ENCODE measurements at places on chromosomes 1 and 21.

DNA sequence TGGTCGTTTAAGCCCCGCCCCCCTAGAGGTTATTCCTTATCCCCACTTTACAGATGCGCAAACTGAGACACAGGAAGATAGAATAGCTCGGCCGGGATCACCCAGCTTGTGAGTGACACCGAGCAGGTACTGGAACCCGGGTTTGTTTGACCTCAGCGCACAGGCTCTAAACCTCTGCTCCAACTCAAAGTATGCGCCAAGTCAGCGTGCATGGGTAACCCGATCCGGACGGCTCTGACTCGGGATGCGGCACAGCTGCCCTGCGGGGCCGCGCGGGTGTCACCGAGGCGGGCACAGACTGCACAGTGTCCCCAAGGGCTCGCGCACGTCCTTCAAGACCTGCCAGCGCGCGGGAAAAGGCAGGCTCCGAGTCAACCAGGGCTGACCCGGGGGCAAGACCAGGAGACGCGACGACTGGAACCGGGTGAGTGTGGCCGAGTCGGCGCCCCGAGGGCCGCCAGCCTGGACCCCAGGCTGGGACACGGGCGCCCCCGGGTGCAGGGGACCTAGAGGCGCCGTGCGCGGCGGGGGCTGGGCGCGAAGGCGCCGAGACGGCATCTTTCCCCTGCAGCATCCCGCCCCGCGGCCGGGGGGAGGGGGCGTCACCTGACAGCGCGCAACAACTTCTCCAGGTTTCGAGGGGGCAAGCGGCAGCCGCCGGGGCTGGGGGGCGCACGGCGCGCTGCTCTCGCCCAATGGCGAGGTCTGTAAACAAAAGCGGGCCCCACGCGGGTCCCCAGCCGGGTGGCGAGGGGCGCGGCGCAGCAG is 101.9 kb upstream of the SOD1 start:
- peaks cover 49% of the 10 kb centered on the region for H3K27me3 ChIP-seq
- peaks cover 18% of the 10 kb centered on the region for H3K4me1 ChIP-seq
- no peaks in the 10 kb centered on the region for H3K36me3 ChIP-seq
- peak overlapping the region; percentile 67 for H3K4me3 ChIP-seq

DNA sequence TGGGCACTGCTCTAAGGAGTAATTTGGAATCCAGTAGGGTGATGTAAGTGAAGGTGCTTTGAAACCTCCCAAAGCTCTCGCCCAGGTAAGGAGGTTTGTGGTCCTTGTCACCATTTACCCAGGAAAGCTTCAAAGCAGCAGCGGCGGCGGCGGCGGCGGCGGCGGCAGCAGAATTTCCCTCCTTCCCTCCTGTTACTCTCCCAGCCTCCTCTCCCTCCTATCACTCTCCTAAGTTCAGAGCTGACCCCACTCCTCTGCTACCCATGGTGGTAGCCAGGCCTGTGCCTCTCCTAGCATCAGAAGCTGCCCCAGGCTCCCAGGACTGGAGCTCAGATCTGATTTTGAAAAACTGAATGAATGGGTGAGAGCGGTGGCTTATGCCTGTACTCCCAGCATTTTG is 60.7 kb downstream of the ACBD3 start:
- DNase-seq, result no peak
- H3K27ac ChIP-seq, result no peak overlapping the region
- H3K27me3 ChIP-seq, result no peaks in the 10 kb centered on the region
- H3K36me3 ChIP-seq, result no peaks in the 10 kb centered on the region
- H3K4me3 ChIP-seq, result no peak overlapping the region

DNA sequence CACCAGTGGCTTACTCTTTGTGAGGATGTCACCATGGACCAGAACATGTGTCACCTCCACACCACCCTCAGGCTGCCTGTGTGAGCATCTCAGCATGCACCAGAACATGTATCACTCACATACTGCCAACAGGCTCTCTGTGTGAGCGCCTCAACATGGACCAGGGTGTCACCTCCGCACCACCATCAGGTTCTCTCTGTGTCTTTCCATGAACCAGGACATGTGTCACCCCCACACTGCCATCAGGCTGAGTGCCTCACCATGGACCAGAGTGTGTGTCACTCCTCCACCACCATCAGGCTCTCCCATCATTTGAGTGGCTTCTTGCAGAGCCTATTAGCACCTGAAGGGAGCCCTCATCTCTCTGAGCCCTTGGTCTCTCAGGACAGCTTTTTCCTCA is 125.2 kb downstream of the ZNF648 start:
- no peak overlapping the region for H3K27ac ChIP-seq
- no peaks in the 10 kb centered on the region for H3K27me3 ChIP-seq
- no peaks in the 10 kb centered on the region for H3K36me3 ChIP-seq

- no peaks in the 10 kb centered on the region for H3K36me3 ChIP-seq
- H3K4me1 ChIP-seq, result no peaks in the 10 kb centered on the region
- DNase-seq, result no peak
- no peak overlapping the region for H3K4me3 ChIP-seq
- H3K27ac ChIP-seq, result no peak overlapping the region
Observed at GRCh38 chr1:64839261-64839660, 94.4 kb downstream of the RAVER2 start.

GRCh38 chr1:97983126-97983525 is 62.3 kb upstream of the DPYD start:
- no peaks in the 10 kb centered on the region for H3K36me3 ChIP-seq
- H3K27me3 ChIP-seq, result no peaks in the 10 kb centered on the region
- H3K4me1 ChIP-seq, result no peaks in the 10 kb centered on the region
- no peak overlapping the region for H3K27ac ChIP-seq

DNA sequence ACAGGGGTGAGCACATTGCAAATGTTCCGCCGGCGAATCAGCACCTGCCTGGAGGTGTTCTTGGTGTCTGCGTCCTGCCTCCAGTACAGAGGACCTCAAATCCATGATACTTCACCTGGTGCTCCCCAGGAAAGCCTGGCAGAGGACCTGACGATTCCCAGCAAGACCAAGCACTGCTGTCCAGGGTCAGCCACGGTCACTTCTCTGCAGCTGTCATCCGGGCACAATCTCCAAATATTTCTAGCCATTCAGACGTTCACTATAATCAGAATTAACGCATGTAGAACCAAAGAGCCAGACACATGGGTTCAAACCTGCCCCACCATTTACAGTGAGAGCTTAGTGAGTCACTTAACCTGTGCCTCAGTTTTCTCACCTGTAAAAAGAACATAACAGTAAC is 74.5 kb downstream of the CLIC6 start:
- no peak overlapping the region for H3K27ac ChIP-seq
- no peaks in the 10 kb centered on the region for H3K36me3 ChIP-seq
- no peak overlapping the region for H3K4me3 ChIP-seq
- no peaks in the 10 kb centered on the region for H3K27me3 ChIP-seq
- DNase-seq, result no peak

- H3K27ac ChIP-seq, result no peak overlapping the region
- H3K36me3 ChIP-seq, result no peaks in the 10 kb centered on the region
- no peaks in the 10 kb centered on the region for H3K4me1 ChIP-seq
Observed at GRCh38 chr1:117077267-117077666, 17.1 kb downstream of the TTF2 start.

DNA sequence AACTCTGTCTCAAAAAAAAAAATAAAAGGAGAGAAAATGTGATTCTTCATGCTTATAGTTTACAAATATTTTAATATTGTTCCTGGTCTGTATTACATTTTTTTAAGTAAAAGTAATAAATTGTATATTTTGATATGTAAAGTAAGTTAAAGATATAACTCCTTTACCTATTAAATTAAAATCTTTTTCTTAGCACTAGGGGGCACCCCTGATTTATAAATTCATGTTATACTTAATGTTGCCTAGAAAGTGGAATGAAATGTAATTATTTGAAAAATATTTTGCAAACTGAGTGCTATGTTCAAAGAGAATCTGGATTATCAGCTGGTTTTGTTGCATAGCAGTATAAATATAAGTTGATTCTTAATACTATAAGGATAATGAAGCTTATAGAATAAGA is 49.2 kb downstream of the RALGPS2 start:
- H3K4me3 ChIP-seq, result no peak overlapping the region
- DNase-seq, result no peak
- no peaks in the 10 kb centered on the region for H3K4me1 ChIP-seq
- no peak overlapping the region for H3K27ac ChIP-seq
- H3K27me3 ChIP-seq, result no peaks in the 10 kb centered on the region
- H3K36me3 ChIP-seq, result peaks cover 3% of the 10 kb centered on the region

- no peak overlapping the region for H3K4me3 ChIP-seq
- peaks cover 5% of the 10 kb centered on the region for H3K27me3 ChIP-seq
- H3K36me3 ChIP-seq, result no peaks in the 10 kb centered on the region
Observed at GRCh38 chr21:35783721-35784120, 276.6 kb downstream of the SETD4 start.

DNA sequence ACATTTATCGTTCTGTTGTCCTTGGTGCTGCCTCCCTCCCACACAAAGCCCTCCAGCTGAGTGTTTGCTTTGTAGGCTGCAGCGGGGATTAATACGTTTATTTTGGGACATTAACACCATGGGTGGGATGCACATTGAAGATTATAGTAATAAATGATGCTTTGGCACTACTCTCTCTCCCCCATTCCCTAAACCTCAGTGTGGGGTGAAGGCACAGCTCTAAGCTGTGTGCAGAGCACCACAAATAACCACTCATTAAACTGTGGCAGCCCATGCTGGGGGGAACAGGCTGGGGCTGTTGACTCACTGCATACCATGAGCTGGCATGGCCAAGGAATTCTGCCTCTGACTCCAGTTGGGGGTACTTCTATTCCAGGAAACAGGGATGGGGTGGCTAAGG is 7.7 kb downstream of the PCP4L1 start:
- no peaks in the 10 kb centered on the region for H3K4me1 ChIP-seq
- peak overlapping the region; percentile 52 for H3K27ac ChIP-seq
- no peaks in the 10 kb centered on the region for H3K36me3 ChIP-seq
- DNase-seq, result no peak

DNA sequence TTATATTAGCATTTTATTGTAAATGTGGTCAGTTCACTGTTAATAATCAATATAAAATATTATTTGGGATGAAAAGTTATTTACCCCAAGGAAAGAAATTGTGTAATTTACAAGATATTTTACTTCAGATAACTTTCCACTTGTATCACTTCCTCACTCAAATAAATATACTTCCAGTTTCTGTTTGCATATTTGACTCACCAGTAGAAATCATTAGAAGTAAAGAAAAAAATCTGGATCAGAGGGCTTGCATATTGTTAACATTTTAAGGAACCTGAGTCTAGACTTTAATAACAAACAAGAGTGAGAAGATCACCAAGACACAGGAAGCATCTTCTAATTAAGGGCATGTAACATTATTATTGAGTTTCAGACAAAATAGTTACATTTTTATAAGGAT is 347 bp upstream of the KRTAP20-4 start:
- no peak overlapping the region for H3K27ac ChIP-seq
- H3K36me3 ChIP-seq, result no peaks in the 10 kb centered on the region
- H3K27me3 ChIP-seq, result no peaks in the 10 kb centered on the region
- H3K4me3 ChIP-seq, result no peak overlapping the region
- no peaks in the 10 kb centered on the region for H3K4me1 ChIP-seq
- DNase-seq, result no peak

DNA sequence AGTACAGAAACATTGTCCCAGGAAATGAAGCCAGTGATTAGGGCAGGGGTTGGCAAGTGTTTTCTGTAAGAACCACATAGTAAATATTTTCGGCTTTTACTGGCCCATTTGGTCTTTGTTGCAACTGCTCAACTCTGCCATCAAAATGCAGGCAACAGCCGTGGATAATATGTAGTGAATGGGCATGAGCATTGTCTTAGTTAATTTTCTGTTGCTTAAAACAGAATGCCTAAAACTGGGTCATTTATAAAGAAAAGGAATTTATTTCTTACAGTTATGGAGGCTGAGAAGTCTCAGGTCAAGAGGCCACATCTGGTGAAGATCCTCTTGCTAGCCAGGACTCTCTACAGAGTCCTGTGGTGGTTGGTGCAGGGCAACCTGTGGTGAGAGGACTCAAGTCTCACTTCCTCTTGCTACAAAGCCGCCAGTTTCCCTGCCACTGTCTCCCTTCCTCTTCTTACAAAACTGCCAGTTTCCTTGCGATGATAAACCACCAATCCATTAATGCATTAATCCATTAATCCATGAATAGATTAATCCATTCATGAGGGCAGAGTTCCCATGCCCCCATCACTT is 166.4 kb downstream of the PSMG1 start:
- H3K4me1 ChIP-seq, result no peaks in the 10 kb centered on the region
- H3K4me3 ChIP-seq, result no peak overlapping the region
- H3K27me3 ChIP-seq, result no peaks in the 10 kb centered on the region
- no peaks in the 10 kb centered on the region for H3K36me3 ChIP-seq
- peak; percentile 35 for DNase-seq
- no peak overlapping the region for H3K27ac ChIP-seq

- H3K4me1 ChIP-seq, result no peaks in the 10 kb centered on the region
- no peak for DNase-seq
- H3K27me3 ChIP-seq, result no peaks in the 10 kb centered on the region
- H3K4me3 ChIP-seq, result no peak overlapping the region
- H3K27ac ChIP-seq, result no peak overlapping the region
Observed at GRCh38 chr1:66245691-66246090, 288.3 kb upstream of the SGIP1 start.

DNA sequence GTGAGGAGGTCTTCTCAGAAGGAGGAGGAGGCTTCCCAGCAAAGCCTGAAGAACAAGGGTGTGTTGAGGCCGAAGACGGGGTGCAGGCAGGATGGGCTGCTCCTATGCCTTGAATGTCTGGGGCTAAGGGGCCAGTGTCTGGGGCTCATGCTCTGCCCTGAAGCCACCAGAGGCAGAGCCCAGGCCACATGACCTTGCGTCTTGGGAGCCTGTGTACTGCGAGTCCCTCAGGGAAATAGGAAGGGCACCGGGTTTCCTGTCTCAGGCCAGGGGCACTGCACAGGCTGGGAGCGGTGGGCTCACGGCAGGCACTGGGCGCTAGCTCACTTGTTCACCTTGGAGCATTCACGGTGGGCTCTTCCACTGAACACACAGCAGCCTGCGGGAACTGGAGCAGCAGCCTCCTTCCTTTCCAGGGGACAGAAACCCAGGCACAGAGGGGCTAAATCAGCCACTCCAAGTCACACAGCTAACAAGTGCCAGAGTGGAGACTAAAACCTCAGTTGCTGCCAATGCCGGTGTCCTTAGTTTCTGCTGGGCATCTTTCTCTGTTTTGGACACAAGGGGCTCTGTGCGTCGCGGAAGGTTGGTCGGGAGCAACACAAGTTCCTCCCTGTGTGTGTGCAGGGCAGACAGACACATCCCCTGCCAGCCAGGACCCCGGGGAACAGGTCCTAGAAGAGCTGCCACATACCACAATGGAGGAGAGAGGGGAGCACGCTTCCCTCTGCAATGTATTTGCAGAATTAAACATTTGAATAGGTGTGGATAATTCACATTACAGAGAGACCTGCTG is 104.8 kb upstream of the C1orf174 start:
- H3K36me3 ChIP-seq, result no peaks in the 10 kb centered on the region
- H3K27ac ChIP-seq, result no peak overlapping the region
- DNase-seq, result no peak

DNA sequence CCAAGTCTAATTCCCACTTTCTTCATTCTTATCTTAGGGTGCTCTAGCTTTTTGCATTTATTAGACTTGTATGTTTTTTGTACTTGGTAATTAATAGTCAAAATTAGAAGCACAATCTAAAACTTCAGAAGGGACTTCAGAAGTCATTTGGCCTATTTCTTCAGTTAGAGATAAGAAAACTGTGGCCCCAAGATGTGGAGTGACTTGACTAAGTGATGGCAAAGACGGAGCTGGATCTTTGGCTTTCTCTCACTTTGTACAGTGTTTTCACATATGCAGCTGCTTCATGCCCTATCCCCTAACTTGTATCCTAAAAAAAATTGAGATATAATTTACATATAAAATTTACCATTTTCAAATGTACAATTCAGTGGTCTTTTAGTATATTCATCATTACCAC is 21.7 kb downstream of the EPB41 start:
- H3K27me3 ChIP-seq, result no peaks in the 10 kb centered on the region
- peaks cover 11% of the 10 kb centered on the region for H3K4me1 ChIP-seq
- H3K36me3 ChIP-seq, result no peaks in the 10 kb centered on the region
- no peak overlapping the region for H3K4me3 ChIP-seq
- H3K27ac ChIP-seq, result no peak overlapping the region

Data from transverse colon (tissue), 4 donors.